ENCODE measurements at places on chromosomes 13 and 19. TPM values are rescaled to one million over a fixed set of nuclear protein-coding genes. Genes with fewer than 3 reads are reported as not detected.

DNA sequence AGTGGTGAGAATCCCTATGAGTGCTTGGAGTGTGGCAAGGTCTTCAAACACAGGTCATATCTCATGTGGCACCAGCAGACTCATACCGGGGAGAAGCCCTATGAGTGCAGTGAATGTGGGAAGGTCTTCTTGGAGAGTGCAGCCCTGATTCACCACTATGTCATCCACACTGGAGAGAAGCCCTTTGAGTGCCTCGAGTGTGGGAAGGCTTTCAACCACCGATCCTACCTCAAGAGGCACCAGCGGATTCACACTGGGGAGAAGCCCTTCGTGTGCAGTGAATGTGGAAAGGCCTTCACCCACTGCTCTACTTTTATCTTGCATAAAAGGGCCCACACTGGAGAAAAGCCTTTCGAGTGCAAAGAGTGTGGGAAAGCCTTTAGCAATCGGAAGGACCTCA lies 18.7 kb upstream of the AURKC start:
- no peaks in the 10 kb centered on the region for H3K4me1 ChIP-seq
- no peak overlapping the region for H3K4me3 ChIP-seq
- no peaks in the 10 kb centered on the region for H3K27me3 ChIP-seq
- no peak for DNase-seq
- peaks cover 61% of the 10 kb centered on the region for H3K36me3 ChIP-seq

DNA sequence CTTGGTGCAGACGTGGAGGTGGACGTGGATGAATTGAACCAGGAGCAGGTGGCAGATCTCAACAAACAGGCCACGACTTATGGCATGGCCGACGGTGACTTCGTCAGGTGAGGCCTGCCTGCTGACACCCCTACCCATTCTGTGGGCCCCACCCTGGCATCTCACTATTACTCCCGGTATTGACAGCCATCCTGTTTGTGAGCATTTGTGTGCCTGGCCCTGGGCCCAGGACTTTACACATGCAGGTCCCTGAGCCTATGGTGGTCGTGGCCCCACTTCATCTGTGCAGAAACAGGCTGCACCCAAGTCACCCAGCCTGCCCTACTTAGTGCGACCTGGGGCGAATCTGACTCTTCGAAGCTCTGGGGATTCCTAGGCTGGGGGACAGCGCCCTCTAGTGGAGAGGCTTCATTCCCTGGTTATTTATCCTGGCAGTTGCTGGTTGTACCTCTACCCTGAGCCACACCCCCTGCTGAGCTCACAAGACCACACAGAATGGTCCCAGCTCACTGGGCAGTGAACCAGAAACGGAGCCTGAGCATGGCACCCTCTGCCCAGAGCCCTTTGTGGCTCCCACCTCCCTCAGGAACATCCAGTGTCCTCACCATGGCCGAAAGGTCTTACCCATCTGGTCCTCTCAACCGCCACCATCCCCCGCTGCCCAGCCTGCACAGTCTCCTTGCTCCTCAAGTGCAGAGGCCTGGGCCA lies 16.9 kb downstream of the ZNF296 start:
- H3K27me3 ChIP-seq, result no peaks in the 10 kb centered on the region
- peak; percentile 91 for DNase-seq

KLF1 gene
- not detected for total RNA-seq

- H3K4me1 ChIP-seq, result no peaks in the 10 kb centered on the region
- peaks cover 20% of the 10 kb centered on the region for H3K27me3 ChIP-seq
- no peak for DNase-seq
- H3K27ac ChIP-seq, result no peak overlapping the region
- no peak overlapping the region for H3K4me3 ChIP-seq
Measured at GRCh38 chr19:41478875-41479756, 36.2 kb downstream of the ERICH4 start.

CFAP97D2 gene
- 0.52 TPM for total RNA-seq

- no peak for DNase-seq
- H3K27ac ChIP-seq, result no peak overlapping the region
- H3K4me3 ChIP-seq, result no peak overlapping the region
Measured at GRCh38 chr13:40801255-40802217, 12.1 kb downstream of the SLC25A15 start.

SELENOV gene
- total RNA-seq, result not detected

GRCh38 chr13:51822106-51822815 lies 18.3 kb upstream of the DHRS12 start:
- peak overlapping the region; percentile 76 for H3K27ac ChIP-seq
- peaks cover 87% of the 10 kb centered on the region for H3K4me1 ChIP-seq
- H3K27me3 ChIP-seq, result no peaks in the 10 kb centered on the region
- peaks cover 5% of the 10 kb centered on the region for H3K36me3 ChIP-seq
- DNase-seq, result peak; percentile 20

SLC10A2 gene
- not detected for total RNA-seq

SMIM17 gene
- not detected for total RNA-seq

DNA sequence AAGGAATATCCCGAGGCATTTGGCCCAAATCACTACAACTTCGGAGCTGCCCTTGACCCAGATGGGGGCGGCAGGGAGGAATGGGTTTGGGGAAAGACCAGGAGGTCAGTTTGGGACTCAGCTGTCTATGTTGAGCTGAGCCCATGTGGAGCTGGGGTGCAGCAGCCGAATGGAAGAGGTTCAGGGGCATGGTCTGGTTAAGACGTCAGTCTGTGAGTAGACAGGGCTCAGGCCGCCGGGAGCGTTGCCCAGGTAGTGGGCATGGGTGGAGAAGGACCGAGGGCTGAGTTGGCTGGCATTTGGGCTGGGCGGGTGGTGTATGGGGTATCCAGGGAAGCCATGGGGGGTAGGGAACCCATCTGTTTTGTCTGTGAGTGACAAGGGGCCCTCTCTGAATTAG lies 9.3 kb upstream of the SCN1B start:
- H3K36me3 ChIP-seq, result peaks cover 94% of the 10 kb centered on the region
- no peak overlapping the region for H3K27ac ChIP-seq
- peaks cover 17% of the 10 kb centered on the region for H3K4me1 ChIP-seq
- no peak for DNase-seq

GRCh38 chr13:51862957-51863356 lies 1.2 kb downstream of the CCDC70 start:
- no peak for DNase-seq
- H3K4me3 ChIP-seq, result no peak overlapping the region
- no peak overlapping the region for H3K27ac ChIP-seq
- no peaks in the 10 kb centered on the region for H3K27me3 ChIP-seq
- no peaks in the 10 kb centered on the region for H3K36me3 ChIP-seq

NLRP5 gene
- not detected for total RNA-seq

KLK1 gene
- not detected for total RNA-seq

ZNF491 gene
- total RNA-seq, result 0.41 TPM

DNA sequence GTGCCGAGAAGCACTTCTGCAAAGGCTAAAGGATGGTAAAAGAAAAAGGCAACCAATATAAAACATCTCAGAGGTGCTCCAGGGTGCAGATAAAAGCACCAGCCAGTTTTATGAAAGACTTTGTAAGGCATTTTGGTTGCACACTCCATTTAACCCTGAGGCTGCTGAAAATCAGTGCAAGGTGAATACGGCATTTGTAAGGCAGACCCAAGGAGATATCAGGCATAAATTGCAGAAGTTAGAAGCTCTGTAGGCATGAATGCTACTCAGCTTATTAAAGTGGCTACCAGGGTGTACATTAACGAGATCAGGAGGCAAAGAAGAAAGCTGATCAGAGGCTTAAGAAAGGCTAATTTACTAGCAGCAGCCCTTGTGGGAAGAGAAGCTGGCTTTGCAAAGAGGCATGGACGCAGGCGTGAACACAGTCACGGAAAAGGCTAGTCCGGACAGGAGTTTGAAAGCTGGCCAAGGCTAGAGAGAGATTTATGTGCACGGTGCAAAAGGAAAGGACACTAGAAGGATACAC lies 99.6 kb downstream of the ZNF429 start:
- H3K4me3 ChIP-seq, result peak overlapping the region; percentile 56
- no peaks in the 10 kb centered on the region for H3K27me3 ChIP-seq
- H3K36me3 ChIP-seq, result no peaks in the 10 kb centered on the region
- peak overlapping the region; percentile 12 for H3K27ac ChIP-seq

Measured in CD4-positive, alpha-beta T cell (primary cell).